ENCODE measurements at places on chromosomes 7 and 10. TPM values are rescaled to one million over a fixed set of nuclear protein-coding genes. Genes with fewer than 3 reads are reported as not detected.

Gene PLCE1
- total RNA-seq, result 0.04 TPM

- no peak for DNase-seq
These were observed 67.9 kb upstream of the SMNDC1 start for GRCh38 chr10:110372656-110373055.

Gene FAM25G
- total RNA-seq, result not detected

GRCh38 chr10:60238759-60239100 is 150.9 kb downstream of the ANK3 start:
- DNase-seq, result no peak
